ENCODE measurements at places on chromosomes 5 and 9. TPM values are rescaled to one million over a fixed set of nuclear protein-coding genes. Genes with fewer than 3 reads are reported as not detected.

BARHL1 gene
- not detected for total RNA-seq

CCDC127 gene
- total RNA-seq = 6.1 TPM

PRELID2 gene
- total RNA-seq = 7.0 TPM

PCDHGB5 gene
- 2.5 TPM for total RNA-seq

SPINK1 gene
- not detected for total RNA-seq

NAIP gene
- total RNA-seq = 0.63 TPM

FCN2 gene
- total RNA-seq = not detected

PHAX gene
- 53.1 TPM for total RNA-seq

GZMA gene
- total RNA-seq = not detected

PDLIM4 gene
- total RNA-seq = 0.26 TPM

NOXA1 gene
- 1.0 TPM for total RNA-seq

UBE2R2 gene
- total RNA-seq = 47.7 TPM

CERCAM gene
- total RNA-seq = 41.2 TPM

RRAGA gene
- total RNA-seq = 127 TPM
